Activated CD8-positive, alpha-beta memory T cell treated with anti-CD3 and anti-CD28 coated beads for 4 hours (primary cell): ENCODE measurements at places on chromosomes 5 and 9.

DNA sequence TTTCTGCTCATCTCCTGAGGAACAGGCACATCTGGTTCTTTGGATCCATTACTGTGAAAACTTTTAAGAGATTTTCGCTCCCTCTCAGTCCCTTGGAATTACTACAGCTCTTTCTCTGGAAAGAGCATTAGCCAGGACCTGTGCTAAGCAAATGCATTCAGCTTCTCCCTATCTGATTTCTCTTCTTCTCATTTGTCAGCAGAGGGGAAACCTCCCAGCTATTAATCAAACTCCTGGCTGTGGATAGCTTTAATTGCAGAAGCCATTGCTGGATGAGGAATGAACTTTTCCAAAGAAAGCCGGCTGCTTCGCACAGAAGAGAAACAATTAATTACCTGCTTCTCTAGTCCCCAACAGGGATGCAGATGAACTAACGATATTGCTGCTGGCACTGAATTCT lies 37.9 kb downstream of the TLR4 start:
- DNase-seq = no peak

GRCh38 chr5:86536396-86536795 lies 81.3 kb upstream of the COX7C start:
- DNase-seq = no peak

- DNase-seq = no peak
Observed at GRCh38 chr9:27337833-27338526, 41.0 kb upstream of the EQTN start.

DNA sequence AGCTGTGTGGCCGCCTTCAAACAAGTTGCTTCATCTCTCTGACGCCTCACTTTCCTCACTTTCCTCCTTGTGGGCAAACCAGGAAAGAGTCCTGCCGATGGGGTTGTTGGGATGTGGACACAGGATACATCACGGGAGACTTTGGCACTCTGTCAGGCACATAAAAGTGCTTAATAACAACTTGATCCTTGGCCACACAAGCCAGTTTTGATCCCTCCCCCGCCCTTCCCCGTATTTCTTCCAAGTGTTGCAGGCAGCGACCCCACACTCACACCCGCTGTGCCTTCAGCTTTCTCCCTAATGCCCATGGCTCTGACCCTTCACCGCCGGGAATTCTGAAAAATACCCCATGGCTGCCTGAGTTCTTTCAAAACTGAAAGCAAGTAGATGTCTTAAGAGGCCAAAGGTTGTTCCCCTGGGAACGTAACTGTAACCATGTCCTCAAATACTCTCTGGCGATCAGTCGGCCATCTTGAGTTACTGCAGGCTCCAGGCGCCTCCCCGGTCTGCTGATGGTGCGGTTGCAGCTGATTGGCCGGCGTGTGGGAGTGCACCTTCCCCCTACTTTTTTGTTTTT lies 59.8 kb downstream of the ARHGEF37 start:
- no peak for DNase-seq

GRCh38 chr9:121675969-121676822 lies 24.8 kb downstream of the DAB2IP start:
- no peak for DNase-seq

DNA sequence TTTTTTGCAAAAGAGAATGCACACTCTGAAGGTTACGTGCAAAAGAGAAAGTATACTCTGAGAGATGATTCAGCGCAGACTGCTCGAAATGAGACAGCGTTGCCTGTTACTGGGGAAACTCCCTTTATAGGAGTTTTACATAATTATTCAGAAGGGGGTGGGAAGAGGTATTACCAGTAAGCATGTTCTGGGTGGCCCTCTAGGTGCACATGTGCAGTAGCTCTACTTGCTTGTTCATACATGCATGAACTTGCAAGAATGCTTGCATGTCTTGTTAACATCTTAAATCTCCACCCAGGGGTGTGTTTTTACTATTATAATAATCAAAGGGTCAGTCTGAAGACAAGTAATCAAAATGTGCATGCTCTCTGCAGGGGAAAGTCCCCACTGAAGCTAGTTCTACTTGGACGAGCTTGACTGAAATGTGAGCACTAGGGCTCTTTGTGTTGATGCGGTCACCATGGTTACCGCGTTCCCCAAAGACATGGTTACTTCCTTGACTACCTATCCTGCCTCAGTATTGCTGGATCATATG lies 75.5 kb downstream of the SGCD start:
- DNase-seq = no peak

GRCh38 chr5:143693651-143694252 lies 118.2 kb upstream of the HMHB1 start:
- no peak for DNase-seq

DNA sequence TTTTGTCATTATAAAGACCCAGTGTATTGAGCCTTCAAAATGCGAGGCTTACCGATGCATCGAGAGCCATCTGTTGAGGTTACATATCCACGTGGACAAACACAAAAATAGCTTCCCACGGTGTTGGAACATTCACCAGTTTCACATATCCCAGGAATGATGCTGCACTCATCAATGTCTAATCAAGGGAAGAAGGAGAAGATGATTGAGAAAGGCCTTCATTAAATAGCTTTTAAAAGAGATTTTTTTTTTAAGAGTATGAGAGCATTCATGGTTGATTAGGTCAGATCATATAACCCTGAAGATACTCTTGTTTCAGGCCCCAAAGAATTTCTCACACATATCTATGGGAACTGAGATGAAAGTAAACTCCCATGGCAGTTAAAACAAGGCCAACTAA lies 129.4 kb downstream of the FBN2 start:
- DNase-seq = no peak

GRCh38 chr5:1801967-1802295 lies 724 bp downstream of the NDUFS6 start:
- no peak for DNase-seq
